ENCODE measurements at places on chromosomes 11 and 22.

GRCh38 chr22:41300661-41301060 is 664 bp upstream of the ZC3H7B start:
- no peak for DNase-seq

DNA sequence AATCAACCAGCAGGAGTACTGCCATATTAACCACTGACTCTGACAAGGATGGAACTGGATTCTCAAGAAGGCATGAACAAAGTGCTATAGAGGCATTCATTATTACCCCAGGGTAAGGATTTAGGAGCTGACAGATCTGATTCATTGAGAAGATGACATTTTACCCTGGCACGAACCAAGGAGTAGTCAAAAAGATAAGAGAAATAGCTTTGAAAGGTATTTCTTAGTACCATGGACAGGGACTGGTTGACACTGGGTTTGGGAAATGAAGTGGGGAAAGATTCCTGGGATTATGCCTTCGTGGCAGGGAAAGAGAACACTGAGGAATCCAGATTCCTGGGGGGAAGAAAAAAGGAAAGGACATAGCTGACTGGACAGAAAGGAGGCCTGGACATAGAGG is 5.1 kb upstream of the SAAL1 start:
- DNase-seq = no peak

GRCh38 chr11:1652771-1653540 is 23.4 kb downstream of the KRTAP5-5 start:
- DNase-seq = peak; percentile 77

- DNase-seq = no peak
Measured at GRCh38 chr22:47190957-47191670, 428.7 kb downstream of the TBC1D22A start.

GRCh38 chr22:46287873-46288751 is 8.6 kb upstream of the GTSE1 start:
- peak; percentile 90 for DNase-seq

GRCh38 chr11:101003468-101003867 is 126.1 kb downstream of the PGR start:
- no peak for DNase-seq

DNA sequence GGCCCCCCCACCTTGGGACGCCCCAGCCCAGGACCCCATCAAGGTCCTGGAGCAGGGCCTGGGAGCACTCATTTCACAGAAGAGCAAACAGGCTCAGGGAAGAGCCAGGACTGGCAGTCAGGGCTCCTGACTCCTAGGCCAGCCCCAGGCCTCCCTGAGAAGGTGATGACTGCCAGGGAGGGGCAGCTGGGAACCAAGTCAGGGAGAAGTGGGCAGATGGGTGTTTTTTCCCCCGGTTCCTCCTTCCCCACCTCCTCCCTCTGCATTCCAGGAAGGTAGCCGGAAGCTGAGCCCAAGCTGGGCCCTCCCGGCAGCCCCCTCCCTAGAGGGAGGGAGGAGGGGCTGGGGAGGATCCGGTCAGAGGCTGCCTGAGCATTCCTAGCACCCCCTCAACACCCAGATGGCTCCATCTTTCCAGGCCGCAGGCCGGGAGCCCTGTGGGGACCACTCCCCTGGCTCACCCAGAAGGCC is 19.6 kb downstream of the MYRF start:
- DNase-seq = no peak

GRCh38 chr11:123584186-123584585 is 70.2 kb downstream of the SCN3B start:
- DNase-seq = no peak

GRCh38 chr22:35630387-35630793 is 13.3 kb upstream of the MB start:
- DNase-seq = peak; percentile 14

All from hematopoietic multipotent progenitor cell treated with erythropoietin and hydrocortisone succinate and interleukin-3 and kit ligand, for 4 days (in vitro differentiated cells).